ENCODE measurements at places on chromosomes 1 and 21.

GRCh38 chr21:17858747-17859146 is 39.6 kb upstream of the C21orf91 start:
- no peak for DNase-seq

- DNase-seq, result no peak
These were observed 256.8 kb upstream of the NFIA start for GRCh38 chr1:60825593-60825992.

GRCh38 chr1:220457957-220458609 is 69.9 kb upstream of the MARK1 start:
- DNase-seq, result no peak

DNA sequence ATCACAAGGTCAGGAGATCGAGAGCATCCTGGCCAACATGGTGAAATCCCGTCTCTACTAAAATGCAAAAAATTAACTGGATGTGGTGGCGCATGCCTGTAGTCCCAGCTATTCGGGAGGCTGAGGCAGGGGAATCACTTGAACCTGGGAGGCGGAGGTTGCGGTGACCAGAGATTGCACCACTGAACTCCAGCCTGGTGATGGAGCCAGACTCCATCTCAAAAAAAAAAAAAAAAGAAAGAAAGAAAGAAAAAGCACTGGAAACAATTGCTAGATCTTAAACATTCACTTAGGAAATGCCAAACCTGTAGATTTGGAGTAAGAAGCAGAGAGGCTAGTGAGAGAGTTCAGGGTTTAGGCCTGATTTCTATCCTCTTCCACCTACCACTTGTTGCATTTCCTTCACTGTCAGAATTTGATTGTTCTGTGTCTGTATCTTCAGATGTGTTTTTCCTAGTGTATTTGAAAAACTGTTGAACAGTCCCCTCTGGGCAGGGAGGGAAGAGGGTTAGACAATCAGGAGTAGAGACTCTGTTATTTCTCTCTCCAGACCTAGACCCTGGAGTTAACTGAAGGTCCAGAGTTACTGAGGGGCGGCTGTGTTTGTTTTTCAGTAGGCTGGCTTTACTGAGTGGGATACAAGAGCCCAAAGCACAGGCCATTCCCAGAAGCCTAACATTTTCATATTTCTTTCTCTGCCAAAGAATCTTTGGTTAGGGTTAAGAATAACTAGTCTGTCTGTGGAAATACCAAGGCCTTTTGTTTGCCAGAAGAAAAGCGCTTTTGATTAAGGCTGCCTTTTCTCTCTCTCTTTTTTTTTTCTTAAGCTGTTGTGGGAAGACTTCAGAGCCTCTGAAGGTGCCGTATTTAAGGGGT is 31.1 kb upstream of the MACF1 start:
- DNase-seq, result no peak
